ENCODE measurements at places on chromosomes 5 and 9.

DNA sequence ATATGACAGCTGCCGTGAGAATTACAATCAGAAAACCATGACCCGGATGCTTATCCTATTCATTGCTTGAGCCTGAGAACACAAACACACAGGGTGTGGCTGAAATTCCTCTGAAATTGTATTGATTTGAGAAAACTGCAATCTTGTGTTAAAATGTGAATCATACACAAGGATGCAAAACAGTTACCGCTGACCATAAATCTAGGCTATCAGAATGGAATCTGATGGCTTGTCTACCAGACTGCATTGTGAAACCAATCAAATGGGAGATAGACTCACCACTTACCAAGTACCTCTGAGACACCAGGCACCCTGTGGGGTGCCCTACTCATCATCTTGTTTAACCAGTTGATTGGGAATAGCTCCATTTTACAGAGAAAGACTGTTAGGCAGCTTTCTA, 188.7 kb upstream of the MSX2 start:
- peak; percentile 45 for DNase-seq

GRCh38 chr5:132639706-132640130, 18.3 kb upstream of the IL13 start:
- no peak for DNase-seq

- peak; percentile 26 for DNase-seq
Measured at GRCh38 chr5:79070350-79070667, 742 bp downstream of the BHMT2 start.

DNA sequence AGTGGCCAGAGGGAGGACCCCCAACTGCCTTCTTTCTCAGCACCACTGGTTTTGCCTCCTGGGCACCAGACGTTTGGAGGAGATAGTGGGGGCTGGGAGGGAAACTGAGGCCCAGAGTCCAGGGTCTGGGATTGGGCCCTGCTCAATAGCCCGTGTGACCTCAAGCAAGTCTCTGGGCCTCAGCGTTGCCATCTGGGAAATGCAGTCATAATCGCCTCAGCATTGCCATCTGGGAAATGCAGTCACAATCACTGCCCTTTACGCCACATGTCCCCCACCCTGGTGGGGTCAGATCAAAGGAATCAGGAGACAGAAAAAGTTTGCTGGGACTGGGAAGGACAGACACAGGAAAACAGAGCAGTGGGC, 1.6 kb downstream of the SH2D3C start:
- DNase-seq = no peak

DNA sequence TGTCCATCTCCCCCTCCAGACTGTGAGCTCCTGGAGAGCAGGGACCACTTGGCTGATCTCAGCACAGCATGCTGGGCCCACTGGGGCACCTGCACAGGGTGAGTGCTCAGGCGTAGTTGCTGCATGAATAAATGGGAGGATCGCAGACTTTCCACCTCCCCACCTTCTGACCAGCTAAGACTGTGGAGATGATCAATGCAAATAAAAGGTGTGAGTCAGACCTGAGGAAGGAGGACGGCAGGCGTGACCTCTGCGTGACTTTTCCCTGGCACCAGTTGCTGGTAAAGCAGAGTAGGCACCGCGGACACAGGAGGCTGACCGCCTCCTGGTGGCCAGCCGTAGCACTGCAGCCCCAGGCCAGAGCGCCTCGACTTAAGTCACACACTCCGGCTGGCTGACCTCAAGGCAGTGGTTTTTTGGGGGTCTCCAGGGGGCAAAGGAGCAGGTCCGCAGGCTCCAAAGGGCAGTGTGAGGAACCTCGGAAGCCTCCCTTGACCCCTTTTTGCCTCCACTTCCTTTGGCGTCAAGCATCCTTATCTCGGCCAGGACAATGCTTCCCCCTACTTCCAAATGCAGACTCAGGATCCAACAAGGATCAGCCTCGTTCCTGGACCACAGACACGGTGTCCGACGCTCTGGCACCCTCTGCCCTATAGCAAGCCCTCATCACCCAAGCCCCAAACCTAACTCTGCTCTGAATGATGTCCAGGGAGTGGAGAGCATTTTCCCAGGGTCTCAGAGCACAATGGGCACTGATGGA, 12.7 kb upstream of the TDRD7 start:
- peak; percentile 65 for DNase-seq

- DNase-seq = no peak
Measured at GRCh38 chr5:140196115-140196814, 21.3 kb downstream of the CYSTM1 start.
